Left lung (tissue), 14 donors: ENCODE measurements at places on chromosomes 2 and 18. TPM values are rescaled to one million over a fixed set of nuclear protein-coding genes. Genes with fewer than 3 reads are reported as not detected.

DNA sequence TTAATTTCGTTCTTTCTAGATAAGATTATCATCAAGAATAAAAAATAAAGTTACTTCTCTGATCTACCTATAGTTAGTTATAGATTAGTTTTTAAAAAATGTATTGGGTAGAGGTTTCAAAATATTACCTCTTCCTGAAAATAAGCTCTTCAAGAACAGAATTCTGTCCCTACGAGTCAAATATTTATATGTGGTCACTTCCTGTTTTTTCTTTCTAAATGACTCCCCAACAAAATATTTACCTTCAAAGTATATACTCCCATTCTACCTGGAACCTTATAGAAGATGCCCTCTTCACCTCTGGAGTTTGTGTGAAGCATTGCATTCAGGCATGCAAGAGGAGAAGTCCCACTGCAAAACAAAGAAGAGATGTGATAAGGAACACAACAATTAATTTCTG lies 72.3 kb downstream of the ASXL2 start:
- no peak for DNase-seq

SLC4A3 gene
- 11.1 TPM for polyA plus RNA-seq

- DNase-seq = no peak
These were observed 41.4 kb downstream of the SPP2 start for GRCh38 chr2:234091883-234092282.

GRCh38 chr2:63834401-63834800 lies 7.3 kb upstream of the UGP2 start:
- DNase-seq = no peak

SIX3 gene
- not detected for polyA plus RNA-seq

GRCh38 chr18:28831908-28832307 lies 655.0 kb upstream of the CDH2 start:
- no peak for DNase-seq

- no peak for DNase-seq
These were observed 59.9 kb upstream of the BZW1 start for GRCh38 chr2:200751786-200752185.

DNA sequence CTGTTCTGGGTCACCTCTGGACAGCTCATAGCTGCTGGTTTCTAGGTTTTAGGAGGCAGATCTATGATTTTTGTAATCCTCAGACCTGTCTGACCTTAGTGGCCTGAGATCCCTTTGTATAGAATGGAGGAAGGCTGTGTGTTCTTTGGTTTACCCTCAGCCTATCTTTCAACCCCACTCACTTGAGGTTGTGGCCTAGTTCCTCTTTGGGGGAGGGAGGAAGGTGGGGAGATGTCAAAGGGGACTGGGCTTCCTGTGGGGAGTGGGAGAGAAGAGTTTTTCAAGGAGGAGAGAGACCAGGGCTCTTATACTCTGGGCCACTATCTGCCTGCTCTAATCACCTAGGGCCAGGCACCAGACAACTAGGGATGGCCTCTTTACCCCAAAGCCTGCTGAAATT lies 28.5 kb downstream of the SEMA4F start:
- DNase-seq = no peak

PLB1 gene
- 0.94 TPM for polyA plus RNA-seq

- DNase-seq = no peak
These were observed 63.2 kb downstream of the MOGAT1 start for GRCh38 chr2:222734703-222735014.

L3MBTL4 gene
- 7.2 TPM for polyA plus RNA-seq

DNA sequence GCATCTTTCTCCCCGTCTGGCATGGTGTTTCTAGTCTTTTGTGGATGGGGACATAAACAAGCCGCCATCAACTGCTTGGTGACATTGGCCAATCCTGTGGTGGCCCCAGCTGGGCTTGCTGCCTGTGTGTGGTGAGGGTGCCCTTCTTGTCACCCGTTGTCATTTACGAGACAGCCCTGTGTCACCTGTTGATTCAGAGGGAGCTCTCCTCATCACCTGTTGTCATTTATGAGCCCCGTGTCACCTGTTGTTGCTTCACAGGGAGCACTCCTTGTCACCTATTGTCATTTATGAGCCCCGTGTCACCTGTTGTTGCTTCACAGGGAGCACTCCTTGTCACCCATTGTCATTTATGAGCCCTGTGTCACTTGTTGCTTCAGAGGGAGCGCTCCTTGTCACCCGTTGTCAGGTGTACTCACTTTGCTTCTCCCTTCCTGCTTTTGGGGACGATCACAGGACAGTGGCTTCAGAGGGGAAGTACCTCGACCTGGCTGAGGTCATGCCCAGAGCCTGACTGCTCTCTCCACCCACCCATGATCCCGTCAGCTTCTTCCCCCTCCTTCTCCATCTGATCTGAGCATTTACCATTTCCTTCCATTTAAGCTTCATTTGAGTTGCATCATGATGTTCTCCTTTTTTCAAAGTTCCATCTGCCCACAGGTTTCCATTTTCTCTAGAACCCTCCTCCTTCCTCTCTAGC lies 29.1 kb downstream of the HPCAL1 start:
- DNase-seq = no peak

DPYSL5 gene
- 0.27 TPM for polyA plus RNA-seq

- DNase-seq = no peak
These were observed 166.5 kb downstream of the PTPRM start for GRCh38 chr18:7733642-7734041.

IL1F10 gene
- not detected for polyA plus RNA-seq

- DNase-seq = peak; percentile 57
These were observed 32.6 kb upstream of the SPAG16 start for GRCh38 chr2:213251618-213252017.

GRCh38 chr18:10413722-10414121 lies 40.7 kb upstream of the APCDD1 start:
- no peak for DNase-seq

GRCh38 chr2:64244037-64244416 lies 99.8 kb upstream of the PELI1 start:
- DNase-seq = no peak

- DNase-seq = no peak
These were observed 67.1 kb upstream of the CNTNAP5 start for GRCh38 chr2:123958011-123958410.

DNA sequence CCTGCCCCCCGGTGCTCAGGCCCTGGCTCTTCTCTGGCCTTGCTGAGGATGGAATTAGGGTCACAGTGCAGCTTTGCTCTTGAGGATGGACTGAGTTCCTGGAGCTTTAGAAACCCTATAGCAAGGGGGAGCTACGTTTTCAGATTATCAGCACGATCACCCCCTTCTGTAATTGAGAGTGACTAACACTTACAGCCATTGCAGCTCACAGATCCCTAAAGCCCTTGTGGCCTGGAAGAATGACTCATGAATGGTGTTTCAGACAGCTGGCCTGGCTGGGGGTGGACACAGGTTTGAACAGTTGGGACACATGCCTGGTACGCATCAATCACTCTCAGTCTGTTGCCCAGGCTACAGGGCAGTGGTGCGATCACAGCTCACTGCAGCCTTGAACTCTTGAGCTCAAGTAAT lies 79.7 kb upstream of the IGFBP5 start:
- no peak for DNase-seq

DNA sequence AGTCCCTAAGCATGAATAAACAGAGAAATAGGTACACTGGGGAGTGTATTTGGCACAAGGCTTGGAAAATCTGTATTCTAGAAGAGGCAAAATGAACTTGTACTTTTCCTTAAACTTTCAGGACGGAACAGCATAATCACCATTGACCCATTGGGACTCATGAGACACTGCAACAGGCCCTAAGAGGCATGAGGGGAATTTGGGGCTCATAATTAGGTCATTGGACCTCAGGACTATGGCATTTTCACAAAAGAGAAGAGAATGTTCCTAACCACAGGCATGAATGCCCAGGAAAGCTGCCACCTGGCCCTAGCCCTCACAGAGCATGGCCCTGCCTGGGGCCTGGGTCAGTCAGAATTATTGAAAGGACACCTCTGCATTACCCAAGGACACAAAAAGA lies 67.9 kb upstream of the PIK3C3 start:
- no peak for DNase-seq

NAT8 gene
- polyA plus RNA-seq = 1.2 TPM

CCDC148 gene
- polyA plus RNA-seq = 4.3 TPM

GRCh38 chr2:69685321-69686048 lies 41.9 kb upstream of the AAK1 start:
- no peak for DNase-seq

DNA sequence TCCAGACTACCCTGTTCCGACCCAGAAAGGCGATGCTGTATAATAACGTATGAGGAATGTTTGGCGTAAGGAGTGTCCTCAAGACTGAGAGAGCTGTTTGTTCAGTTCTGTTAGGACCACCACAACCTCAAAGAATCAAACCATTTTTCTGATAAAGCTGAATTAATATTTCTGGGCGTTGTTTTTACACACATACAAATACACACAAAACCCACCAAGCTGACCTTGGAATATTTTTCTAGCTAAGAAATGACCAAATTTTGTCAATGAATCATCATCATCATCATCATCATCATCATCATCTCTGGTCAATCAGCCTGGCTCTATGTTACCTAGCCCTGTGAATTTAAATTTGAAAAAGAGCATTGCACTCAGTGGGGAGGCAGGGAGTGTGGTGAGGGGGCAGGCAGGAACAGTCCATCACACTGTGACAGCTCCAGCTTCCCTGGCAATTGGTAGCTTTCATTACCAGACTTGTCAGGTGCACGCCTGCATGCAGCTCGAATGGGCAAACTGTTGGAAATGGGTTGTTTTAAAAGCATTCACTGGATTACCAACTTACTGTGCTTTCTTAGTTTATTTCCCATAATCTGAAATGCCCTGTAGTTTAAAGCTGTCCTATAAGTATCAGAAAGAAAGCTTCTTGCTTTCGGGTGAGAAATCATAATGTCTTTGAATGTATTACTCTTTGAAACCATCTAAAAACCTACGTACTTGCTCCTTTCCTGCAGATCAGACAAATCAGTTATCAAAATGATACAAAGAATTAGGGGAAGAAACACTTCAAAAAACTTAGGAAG lies 6.9 kb upstream of the POU3F3 start:
- DNase-seq = no peak

ANKRD39 gene
- 10.5 TPM for polyA plus RNA-seq

IL36RN gene
- polyA plus RNA-seq = not detected

DNA sequence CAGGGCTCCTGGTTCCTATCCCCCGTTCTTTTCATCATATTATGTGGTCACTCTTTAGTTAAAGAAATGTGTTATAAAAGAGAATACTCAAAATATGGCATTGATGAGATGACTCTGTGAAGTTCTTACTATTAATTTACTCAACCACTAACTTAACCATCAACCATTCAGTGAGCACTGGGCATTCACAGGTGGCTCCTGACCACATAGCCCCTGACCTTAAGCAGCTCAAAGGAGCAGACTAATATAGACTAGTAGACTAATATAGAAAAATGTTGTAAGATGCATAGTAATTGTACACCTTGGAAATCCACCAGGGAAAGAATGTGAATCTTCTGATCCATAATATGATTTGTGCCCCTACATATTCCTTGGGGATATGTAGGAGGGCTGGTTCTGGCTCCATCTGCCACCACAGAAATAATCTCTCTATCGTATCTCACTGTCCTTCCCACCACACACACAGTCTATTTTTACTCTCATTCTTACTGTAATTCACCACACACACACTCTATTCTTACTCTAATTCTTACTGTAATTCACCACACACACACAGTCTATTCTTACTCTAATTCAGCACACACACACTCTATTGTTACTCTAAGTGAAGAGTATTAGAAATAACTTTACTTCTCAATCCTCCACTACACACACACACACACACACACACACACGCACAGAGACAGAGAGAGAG lies 188.9 kb upstream of the ITGA4 start:
- no peak for DNase-seq

DNA sequence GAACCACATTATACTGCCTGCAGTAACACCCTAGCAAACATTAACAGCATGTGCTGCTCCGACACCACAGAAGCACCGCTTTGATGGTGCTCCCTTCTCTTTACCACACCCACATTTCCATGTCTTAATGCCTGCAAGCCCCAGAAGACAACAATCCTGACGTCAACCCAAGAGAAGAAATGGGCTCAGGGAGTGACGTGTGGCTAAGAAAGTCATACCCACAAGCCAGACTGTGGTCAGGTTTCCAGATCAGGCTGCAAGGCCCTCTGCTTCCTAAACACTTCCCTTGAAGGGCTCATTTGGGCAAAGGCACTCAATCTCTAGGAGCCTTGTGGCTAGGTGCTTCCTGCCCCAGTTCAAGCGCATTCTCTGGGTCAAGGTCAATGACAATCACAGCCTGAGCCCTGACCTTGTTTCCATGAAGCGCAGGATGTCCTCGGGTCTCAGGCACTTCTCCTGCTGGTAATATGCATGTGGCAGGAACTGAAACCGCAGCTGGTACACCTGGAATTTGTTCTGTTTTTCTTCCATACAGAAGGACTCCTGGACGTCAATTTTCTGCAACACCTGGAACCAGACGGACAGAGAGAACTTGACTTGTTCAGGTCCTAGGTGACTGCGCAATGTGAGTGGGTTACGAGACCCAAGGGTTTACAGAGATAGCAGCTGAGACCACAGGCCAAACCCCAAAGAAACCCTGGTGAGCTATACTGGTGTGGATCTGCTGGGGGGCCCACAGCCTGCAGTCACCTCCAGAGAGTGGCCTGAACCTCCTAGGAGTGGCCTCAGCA lies 67.2 kb downstream of the POLR1A start:
- no peak for DNase-seq

MPP4 gene
- 0.18 TPM for polyA plus RNA-seq

- no peak for DNase-seq
These were observed 20.1 kb downstream of the INPP5D start for GRCh38 chr2:233079953-233080835.

GRCh38 chr2:223260681-223261080 lies 208.7 kb downstream of the KCNE4 start:
- DNase-seq = no peak

GRCh38 chr2:147826278-147827087 lies 18.3 kb upstream of the ACVR2A start:
- DNase-seq = no peak

DNA sequence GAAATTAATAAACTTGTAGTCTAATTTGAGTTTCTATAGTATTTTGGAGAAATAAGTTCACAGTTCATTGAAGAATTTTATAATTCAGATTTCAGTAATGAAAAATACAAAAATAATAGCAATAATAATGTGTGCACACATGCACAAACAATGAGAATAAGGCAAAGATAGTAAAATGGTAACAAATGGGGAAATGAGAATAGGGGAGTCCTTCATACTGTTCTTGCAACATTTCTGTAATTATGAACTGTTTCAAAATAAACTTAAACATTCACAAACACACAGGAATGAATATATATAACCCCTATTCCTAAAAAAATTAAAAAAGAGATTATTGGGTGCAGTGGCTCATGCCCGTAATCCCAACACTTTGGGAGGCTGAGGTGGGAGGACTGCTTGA lies 63.9 kb downstream of the SPRED2 start:
- no peak for DNase-seq

GRCh38 chr2:62363166-62363565 lies 142.8 kb downstream of the TMEM17 start:
- no peak for DNase-seq

GRCh38 chr2:23523373-23524260 lies 138.6 kb downstream of the KLHL29 start:
- no peak for DNase-seq

GRCh38 chr18:3798032-3798431 lies 348.1 kb downstream of the TGIF1 start:
- DNase-seq = no peak

SCYGR4 gene
- polyA plus RNA-seq = 0.08 TPM

- no peak for DNase-seq
These were observed 71.6 kb downstream of the SDC1 start for GRCh38 chr2:20153131-20153851.
